ENCODE measurements at places on chromosomes 16 and 17.

GRCh38 chr17:15442311-15443180 is 24.9 kb downstream of the CDRT4 start:
- peak; percentile 48 for DNase-seq

DNA sequence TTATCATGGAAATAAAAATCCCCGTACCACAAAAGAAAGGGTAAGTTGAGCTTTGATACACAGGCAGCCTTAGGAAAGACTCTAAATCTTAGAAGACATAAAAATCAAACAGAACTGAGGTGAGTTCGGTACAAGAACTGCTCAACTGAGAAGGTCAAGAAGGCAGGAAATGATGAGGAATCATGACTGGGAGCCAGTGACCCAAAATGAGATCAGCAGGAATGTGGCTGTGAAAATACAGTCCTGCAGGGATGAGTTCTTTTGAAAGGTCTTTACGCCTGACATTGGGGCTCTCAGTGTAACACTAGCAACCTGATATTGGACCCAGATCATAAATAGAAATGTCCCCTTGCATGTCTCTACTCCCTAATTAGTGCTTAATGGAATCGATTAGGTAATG is 56.3 kb upstream of the CDH11 start:
- no peak for DNase-seq

DNA sequence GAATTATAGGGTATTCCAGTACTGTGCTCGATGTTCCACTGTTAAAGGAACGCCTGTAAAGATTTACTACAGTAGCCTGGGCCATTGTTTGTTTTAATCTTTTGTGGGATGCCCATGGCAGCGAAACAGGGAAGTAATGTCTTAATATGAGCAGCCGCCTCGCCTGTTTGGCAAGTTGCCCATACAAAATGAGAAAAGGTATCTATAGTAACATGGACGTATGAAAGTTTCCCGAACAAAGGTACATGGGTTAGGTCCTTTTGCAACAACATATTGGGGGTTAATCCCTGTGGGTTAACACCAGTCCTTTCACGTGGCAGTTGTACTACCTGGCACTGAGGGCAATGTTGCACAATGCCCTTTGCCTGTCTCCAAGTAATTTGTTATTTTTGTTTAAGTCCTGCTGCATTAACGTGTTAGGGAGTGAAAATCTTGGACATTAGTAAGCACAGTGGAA is 21.1 kb upstream of the TMC5 start:
- DNase-seq: no peak

- peak; percentile 18 for DNase-seq
Measured at GRCh38 chr17:47735139-47735464, 2.1 kb downstream of the TBX21 start.

GRCh38 chr16:89209522-89210044 is 7.9 kb upstream of the ZNF778 start:
- DNase-seq: no peak

- no peak for DNase-seq
Measured at GRCh38 chr16:15967655-15968315, 18.4 kb downstream of the ABCC1 start.

GRCh38 chr17:79476074-79476652 is 134.7 kb downstream of the RBFOX3 start:
- no peak for DNase-seq

GRCh38 chr16:15461376-15461775 is 27.0 kb downstream of the BMERB1 start:
- no peak for DNase-seq

- DNase-seq: no peak
Measured at GRCh38 chr16:57825298-57826044, 23.2 kb upstream of the KIFC3 start.

- DNase-seq: no peak
Measured at GRCh38 chr17:36877771-36878170, 59.5 kb upstream of the LHX1 start.

GRCh38 chr17:73609758-73610157 is 34.5 kb downstream of the SDK2 start:
- DNase-seq: no peak

DNA sequence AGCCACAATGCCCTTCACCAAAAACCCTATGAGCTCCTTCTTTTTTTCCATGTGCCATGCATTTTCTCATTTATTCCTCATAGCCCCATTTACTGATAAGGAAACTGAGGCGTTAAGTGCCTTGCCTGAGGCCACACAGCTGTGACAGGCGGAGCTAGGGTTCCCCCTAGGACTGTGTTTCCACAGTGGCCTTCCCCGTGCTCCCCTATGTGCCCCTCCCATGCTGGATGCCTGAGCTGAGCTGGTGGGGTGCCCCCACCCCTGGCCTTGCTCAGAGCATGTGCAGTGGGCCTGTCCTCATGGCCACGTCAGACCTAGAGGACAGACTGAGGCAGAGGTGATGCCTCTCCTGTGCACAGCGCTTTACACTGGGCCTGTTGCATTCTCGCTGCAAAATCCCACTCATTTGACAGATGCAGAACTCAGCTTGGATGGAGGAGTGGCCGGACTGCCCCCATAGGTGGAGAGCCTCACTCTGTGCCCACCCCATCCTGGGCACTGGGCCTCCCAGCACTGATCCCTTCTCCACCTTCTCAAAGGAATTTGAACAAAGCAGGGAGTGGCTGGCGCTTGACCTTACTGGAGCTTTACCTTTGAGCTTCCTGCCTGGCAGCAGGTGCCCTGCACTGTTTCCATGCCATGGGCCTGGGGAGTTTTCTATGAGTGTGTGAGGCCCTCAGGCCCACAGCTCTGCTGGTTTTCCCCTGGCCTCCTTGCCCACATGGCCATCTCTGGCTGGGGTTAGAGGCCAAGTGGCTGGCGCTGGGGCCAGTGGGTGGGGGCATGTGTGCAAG is 2.6 kb downstream of the MAP2K3 start:
- DNase-seq: no peak

GRCh38 chr17:81681672-81682071 is 1.9 kb downstream of the ARL16 start:
- DNase-seq: no peak

DNA sequence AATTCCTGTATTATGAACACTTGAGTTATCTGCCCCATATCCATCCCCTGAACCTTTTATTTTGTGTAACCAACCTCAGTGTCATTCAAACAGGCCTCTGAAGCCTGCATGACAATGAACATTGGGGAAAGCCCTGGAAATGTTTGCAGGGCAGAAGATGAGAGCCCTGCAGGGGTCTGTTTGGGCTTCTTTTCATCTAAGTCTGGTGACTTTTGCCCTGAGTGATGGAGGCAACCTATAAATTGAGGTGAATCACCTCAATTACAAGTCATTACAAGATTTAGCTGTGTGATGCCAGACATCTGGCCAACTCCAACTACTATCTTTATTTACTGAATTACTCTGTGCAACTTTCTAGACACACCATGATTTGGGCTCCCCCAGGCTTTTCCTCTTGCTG is 189.2 kb downstream of the MAF start:
- DNase-seq: no peak

- DNase-seq: no peak
Measured at GRCh38 chr17:44758414-44759085, at the start of gene ADAM11. ADAM11 (plus strand) TSS chr17:44758988; CDS start chr17:44759200, 212 bp downstream.

DNA sequence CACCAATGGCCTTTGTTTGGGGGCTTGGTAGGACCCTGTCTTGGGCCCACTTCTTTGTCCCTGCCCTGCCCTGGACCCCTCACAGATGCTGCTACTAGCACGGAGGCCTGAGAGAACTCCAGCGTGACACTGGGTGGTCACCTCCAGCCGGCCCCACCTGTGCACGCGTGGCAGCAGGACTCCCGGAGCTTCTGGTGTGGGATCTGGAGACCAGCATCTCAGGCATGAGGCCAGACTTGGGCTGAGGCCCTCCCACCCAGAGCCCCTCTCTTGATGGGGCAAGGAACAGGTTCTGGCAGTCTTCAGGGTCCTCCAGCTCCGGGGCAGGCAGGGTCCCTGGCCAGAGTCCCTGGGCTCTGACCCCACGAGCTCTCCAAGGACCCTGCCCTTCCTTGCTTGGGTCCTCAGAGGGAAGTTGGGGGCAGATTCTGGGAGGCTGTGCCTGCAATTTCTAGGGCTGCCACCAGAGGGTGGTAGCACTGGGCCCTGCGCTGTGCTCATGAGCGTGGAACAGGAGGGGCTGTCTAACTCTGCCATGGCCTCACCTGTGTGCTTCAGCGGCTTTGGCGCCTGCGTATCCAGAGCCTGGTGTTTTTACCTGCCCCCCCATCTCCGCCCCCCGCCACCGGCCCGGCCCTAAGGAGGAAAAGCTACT is 3.1 kb upstream of the BAIAP3 start:
- no peak for DNase-seq

- no peak for DNase-seq
Measured at GRCh38 chr17:35568561-35568960, 7.9 kb upstream of the SLFN14 start.

DNA sequence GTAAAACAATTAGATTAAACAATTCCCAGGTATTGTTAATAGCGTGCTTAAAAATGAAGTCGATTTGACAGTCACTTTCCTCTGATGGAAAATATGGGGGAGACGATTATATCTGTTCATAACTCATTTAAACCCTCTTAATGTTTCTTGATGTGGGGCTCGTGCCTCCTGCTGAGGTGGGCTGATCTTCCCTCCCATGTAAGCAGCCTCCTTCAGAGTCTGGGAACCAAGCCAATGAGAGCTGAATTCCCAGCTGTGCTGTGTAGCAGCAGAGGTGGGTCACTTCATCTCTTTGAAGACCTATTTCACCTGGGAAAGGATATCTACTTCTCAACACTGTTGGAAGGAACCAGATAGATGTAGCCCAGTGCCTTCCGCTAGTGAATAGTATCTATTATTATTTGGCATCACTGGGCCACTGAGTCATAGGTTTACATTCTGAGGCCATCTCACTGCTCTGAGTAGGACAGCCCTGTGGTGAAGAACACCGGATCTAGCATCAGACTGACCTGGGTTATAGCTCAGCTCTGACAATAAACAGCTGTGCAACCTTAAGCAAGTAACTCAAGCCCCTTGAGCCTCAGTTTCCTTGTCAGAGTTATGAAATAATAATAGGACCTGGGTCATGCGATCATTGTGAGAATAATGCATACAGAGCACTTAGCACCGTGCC is 85.3 kb upstream of the C16orf82 start:
- DNase-seq: no peak

DNA sequence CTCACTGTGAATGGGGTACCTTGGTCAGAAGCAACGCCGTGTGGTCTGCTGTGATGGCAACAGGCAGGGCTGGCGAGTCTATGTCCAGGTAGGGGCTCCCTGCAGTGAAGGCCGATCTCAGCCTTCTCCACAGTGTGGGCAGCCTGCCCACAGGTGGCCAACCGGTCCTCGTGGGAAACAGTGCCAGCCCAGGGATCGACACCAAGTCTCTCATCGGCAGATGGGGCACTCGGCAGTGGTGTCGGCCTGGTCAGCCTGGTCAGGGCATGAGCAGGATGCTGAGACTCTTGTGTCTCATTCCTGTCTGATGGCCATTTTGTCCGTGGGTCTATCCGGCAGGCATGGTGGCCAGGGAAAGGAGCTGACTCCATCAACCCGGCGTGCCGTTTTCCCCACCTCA is 92.2 kb downstream of the TNFRSF13B start:
- DNase-seq: no peak

- DNase-seq: no peak
Measured at GRCh38 chr17:58532555-58532951, 18.1 kb upstream of the MTMR4 start.

DNA sequence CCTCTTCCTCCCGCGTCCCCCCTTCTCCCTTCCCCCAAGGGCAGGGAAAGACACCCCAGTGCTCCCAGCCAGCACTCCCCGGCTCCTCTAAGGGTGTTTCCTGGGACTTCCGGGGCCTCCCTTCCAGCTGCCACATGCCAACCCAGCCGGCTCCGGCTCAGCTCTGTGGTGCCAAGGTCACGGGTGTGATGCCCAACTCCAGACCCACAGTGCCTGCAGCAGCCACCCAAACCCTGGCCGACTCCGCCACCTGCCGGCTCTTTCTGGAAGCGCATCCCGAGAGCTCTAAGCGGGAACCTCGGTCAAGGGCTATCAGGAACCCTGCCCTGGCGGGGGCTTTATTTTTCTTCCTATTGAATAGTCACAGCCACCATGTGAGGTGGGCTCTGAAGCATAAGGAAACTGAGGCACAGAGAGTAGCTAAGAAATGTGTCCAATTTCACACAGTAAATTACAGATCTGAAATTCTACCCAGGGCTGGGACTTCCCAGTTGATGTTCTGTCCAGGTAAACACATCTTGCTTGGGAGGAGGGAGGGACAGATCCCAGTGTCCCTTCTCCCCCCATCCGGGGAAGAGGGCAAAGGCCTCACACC is 3.3 kb upstream of the PPP1R1B start:
- DNase-seq: peak; percentile 91

DNA sequence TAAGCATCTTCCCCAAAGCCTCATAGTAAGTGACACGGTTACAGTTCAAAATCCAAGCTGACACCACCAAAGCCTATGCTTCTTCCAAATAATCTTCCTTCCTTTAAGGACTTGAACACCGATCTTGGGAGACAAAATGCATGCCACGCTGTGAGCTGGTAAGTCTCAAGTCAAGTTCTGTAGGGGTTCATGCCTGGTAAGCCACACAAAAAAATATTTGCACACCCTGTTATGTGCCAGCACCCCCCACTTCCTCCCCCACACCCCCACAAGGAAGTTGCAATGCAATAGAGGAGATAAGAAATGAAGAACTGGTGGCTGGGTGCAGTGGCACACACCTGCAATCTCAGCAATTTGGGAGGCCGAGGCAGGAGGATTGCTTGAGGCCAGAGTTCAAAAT is 5.6 kb downstream of the NOG start:
- DNase-seq: no peak

- DNase-seq: no peak
Measured at GRCh38 chr17:74856112-74856511, 3.6 kb downstream of the GRIN2C start.

GRCh38 chr17:39634384-39634871 is 2.5 kb upstream of the STARD3 start:
- no peak for DNase-seq

DNA sequence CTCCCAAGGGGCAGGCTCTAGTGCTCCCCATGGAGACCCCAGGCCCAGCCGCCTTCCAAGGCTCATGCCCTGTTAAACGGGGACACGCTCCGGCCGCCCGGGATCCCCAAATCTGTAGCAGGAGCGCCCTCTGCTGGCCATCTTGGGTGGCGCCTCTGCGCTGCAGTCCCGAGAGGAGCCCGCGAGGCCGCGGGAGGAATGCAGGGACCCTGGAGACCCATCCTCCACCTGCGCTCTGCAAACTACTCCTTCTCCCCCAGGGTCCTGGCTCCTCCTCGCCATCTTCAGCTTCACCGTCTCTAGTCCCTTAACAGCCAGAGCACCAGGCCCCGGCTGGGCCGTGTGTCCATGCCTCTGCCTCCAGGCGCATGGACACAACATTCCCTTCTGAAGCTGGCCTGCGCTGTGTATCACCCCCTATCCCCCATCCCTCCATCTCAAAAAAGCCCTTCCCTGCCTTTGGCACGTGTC is 23.6 kb upstream of the KRT17 start:
- peak; percentile 92 for DNase-seq

Data from sigmoid colon (tissue), 7 donors.